ENCODE measurements at places on chromosomes 12 and 14. TPM values are rescaled to one million over a fixed set of nuclear protein-coding genes. Genes with fewer than 3 reads are reported as not detected.

Gene PPP4R4
- 9.5 TPM for total RNA-seq

Gene NEUROD4
- not detected for total RNA-seq

Gene MYF6
- not detected for total RNA-seq

Gene SRRM4
- total RNA-seq, result 0.11 TPM

Gene SLCO1B1
- 0.45 TPM for total RNA-seq

Gene PRH2
- total RNA-seq, result 1.8 TPM

Gene ADAMTS20
- not detected for total RNA-seq

Gene ERBB3
- total RNA-seq, result 77.3 TPM

Gene PPM1H
- total RNA-seq, result 27.0 TPM

Gene APOF
- total RNA-seq, result 0.62 TPM

Gene IL31
- not detected for total RNA-seq

Gene KLRK1
- 0.59 TPM for total RNA-seq

Gene A2M
- total RNA-seq, result 286 TPM

Gene TOMM20L
- 4.0 TPM for total RNA-seq

Gene CBLN3
- 2.4 TPM for total RNA-seq

Gene PLEK2
- 8.1 TPM for total RNA-seq

Gene FAM186B
- total RNA-seq, result 0.23 TPM

Gene TMEM30B
- 57.1 TPM for total RNA-seq

Gene DMAC2L
- total RNA-seq, result 24.5 TPM

Gene MIP
- total RNA-seq, result not detected

Gene TAC3
- total RNA-seq, result not detected

Gene ADCY4
- total RNA-seq, result 28.7 TPM

Gene AHNAK2
- 18.3 TPM for total RNA-seq

Gene STAC3
- total RNA-seq, result 4.8 TPM

Gene NTN4
- 79.2 TPM for total RNA-seq

Gene OLR1
- total RNA-seq, result 1.2 TPM

Gene HOXC9
- 0.23 TPM for total RNA-seq

Gene TMEM117
- total RNA-seq, result 15.5 TPM

Gene LHX5
- not detected for total RNA-seq

Gene NYNRIN
- total RNA-seq, result 26.5 TPM

Gene TTC6
- 89.8 TPM for total RNA-seq

Gene CAPS2
- 29.8 TPM for total RNA-seq

Gene CD4
- 1.6 TPM for total RNA-seq
